Sigmoid colon (tissue), 7 donors: ENCODE measurements at places on chromosomes 3 and 15. TPM values are rescaled to one million over a fixed set of nuclear protein-coding genes. Genes with fewer than 3 reads are reported as not detected.

The TLR9 gene
- total RNA-seq = not detected

The CACNA1D gene
- 4.8 TPM for total RNA-seq

The SYNPR gene
- 0.16 TPM for total RNA-seq

The DUOX2 gene
- 0.16 TPM for total RNA-seq

The PPP1R2 gene
- total RNA-seq = 126 TPM

The ETFA gene
- total RNA-seq = 102 TPM

The SLC22A14 gene
- total RNA-seq = not detected

The CNTN6 gene
- 0.14 TPM for total RNA-seq

The CLEC3B gene
- 21.3 TPM for total RNA-seq

The ITGA11 gene
- 6.1 TPM for total RNA-seq

The STAC gene
- 33.7 TPM for total RNA-seq

The EIF2A gene
- total RNA-seq = 172 TPM

The AKAP13 gene
- total RNA-seq = 98.5 TPM

The LYZL4 gene
- total RNA-seq = not detected

The CHRNA7 gene
- 0.54 TPM for total RNA-seq

The SERINC4 gene
- not detected for total RNA-seq

The MUC13 gene
- total RNA-seq = 1.4 TPM

The CNTN4 gene
- 7.5 TPM for total RNA-seq

The MKRN3 gene
- 0.27 TPM for total RNA-seq

The NFKBIZ gene
- total RNA-seq = 55.4 TPM

The FHIT gene
- total RNA-seq = 10.2 TPM

The DNAJA4 gene
- 11.4 TPM for total RNA-seq

The FBXL22 gene
- total RNA-seq = 150 TPM
